ENCODE measurements at places on chromosomes 6 and 20.
A peak's percentile ranks its signal among the peaks of the same experiment; 100 is the strongest.

DNA sequence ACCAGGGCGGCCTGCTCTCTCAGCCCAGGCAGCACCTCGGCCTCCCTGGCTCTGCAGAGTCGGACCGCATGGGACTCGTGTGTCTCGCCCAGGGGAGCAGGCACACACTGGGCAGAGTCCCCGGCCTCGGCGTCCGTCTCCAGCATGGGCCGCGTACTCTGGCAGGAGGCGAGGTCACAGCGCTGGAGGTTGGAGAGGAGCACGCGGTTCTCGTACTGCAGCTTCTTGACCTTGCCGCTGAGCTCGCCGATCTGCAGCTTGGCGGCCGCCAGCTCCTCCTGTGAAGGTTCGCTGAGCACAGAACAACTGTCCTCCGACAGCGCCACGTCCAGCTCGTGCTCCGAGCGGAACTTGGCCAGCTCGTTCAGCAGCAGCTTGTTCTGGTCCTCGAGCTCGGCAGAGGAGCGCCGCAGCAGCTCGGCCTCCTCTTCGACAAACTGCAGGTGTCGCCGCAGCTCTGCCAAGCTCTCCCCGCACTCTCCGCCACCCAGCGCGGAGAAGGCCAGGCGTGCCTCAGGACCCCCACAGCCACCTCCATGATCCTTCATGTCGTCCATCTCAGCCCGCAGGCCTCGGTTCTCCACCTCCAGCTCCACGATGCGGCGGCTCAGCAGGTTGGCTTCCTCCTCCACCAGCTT lies 42.0 kb upstream of the DSN1 start:
- no peaks in the 10 kb centered on the region for H3K36me3 ChIP-seq
- DNase-seq = no peak
- no peaks in the 10 kb centered on the region for H3K4me1 ChIP-seq

GRCh38 chr20:44792796-44793195 lies 17.6 kb downstream of the RIMS4 start:
- H3K4me1 ChIP-seq = no peaks in the 10 kb centered on the region
- peaks cover 3% of the 10 kb centered on the region for H3K27me3 ChIP-seq
- no peak for DNase-seq
- no peak overlapping the region for H3K4me3 ChIP-seq

DNA sequence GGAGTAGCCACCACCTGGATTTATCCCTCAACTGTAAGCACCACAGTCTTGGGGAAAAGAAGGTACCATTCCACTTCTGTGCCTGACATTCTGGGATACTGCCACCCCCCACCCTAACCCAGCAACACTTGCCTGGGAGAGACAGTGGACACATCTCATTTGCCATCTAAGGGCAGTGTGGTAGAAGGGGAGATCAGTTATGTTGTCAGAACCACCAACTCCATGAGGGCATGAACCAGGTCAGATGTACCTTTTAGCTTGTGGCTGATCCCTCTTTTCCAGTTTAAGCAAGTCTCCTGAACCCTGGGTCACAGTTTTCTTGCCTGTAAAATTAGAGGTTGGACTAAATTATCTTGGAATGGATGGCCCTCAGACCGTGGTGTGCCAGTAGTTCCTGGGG lies 165.5 kb downstream of the SCP2D1 start:
- H3K27ac ChIP-seq = no peak overlapping the region
- no peaks in the 10 kb centered on the region for H3K4me1 ChIP-seq
- DNase-seq = no peak
- no peak overlapping the region for H3K4me3 ChIP-seq
- H3K27me3 ChIP-seq = peaks cover 2% of the 10 kb centered on the region

DNA sequence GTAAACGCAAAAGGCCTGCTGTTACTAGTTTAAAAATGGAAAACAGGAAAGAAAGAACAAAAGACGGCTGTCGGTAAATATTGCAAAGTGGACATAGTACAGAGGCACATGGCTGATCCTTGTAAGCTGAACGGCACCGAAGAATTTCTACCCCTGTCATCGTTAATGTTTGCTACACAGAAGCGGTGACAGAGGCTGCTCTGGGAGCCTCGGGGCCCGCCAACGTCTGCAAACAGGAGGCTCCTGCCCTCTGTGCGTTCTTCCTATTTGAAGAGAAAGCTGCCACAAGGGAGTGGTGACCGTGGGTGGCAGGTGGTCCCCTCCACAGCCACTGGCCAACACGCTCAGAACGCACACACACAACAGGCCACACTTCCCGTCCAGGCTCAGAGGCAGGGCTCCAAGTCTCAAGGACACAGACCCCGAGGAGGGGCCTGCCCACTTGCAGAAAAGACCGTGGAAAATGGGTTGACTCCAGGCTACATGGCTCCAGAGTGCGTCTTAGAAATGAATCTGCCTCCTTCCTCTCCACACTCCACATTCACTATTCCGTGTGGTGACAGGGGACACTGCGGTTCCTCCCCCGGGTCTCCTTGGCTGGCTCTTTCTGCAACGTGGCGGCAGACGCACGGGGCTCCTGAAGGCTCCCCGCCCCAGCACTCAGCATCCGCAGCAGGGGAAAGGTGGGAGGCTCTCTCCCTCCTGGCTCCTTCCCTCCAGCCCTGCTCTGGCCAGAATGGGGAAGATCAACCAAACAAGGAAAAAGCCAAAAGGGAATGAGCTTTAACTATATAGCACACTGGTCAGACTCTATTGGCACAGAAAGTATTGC lies 64.5 kb downstream of the GMPR start:
- H3K4me3 ChIP-seq = no peak overlapping the region
- H3K27ac ChIP-seq = no peak overlapping the region
- H3K36me3 ChIP-seq = peaks cover 4% of the 10 kb centered on the region

DNA sequence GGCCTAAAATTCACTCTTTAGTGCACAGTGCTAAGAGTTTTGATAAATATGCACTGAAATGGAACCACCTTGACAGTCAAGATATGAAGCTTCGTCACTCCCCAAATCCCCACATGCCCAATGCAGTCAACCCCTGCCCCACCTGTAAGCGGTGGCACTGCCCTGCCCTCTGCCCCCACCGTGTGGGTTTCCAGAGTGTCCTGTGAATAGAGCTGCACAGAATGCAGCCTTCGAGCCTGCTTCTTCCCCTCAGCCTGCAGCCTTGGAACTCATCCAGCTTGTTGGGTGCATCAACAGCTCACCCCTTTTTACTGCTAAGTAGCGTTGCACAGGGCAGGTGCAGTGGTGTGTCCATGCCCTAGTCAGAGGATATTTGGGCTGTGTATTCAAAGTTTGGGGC lies 216.3 kb downstream of the SYNDIG1 start:
- no peak overlapping the region for H3K4me3 ChIP-seq
- no peak for DNase-seq
- H3K4me1 ChIP-seq = no peaks in the 10 kb centered on the region
- H3K27ac ChIP-seq = no peak overlapping the region

DNA sequence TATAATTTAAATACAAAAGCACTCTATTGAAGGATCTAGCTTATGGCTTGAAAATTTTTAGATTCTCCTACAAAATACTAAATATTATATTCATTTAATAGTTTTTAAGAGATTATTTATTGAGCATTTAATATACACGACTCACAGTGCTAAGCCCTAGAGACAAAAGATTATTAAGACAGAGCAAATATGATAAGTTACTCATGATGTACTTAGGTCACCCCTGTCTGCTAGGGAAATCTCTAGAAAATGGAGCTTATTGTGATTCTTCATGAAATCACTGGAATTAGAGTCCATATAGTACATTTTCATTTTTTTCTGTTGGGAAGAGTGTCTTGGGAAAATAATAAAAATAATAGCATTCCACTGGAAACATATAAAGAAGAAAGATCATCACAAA lies 37.8 kb downstream of the BEND6 start:
- no peak for DNase-seq
- peaks cover 11% of the 10 kb centered on the region for H3K27me3 ChIP-seq
- H3K36me3 ChIP-seq = no peaks in the 10 kb centered on the region
- no peak overlapping the region for H3K27ac ChIP-seq
- no peak overlapping the region for H3K4me3 ChIP-seq

GRCh38 chr6:81797591-81797990 lies 45.1 kb upstream of the TENT5A start:
- DNase-seq = no peak
- no peak overlapping the region for H3K27ac ChIP-seq
- no peak overlapping the region for H3K4me3 ChIP-seq
- H3K27me3 ChIP-seq = no peaks in the 10 kb centered on the region
- H3K36me3 ChIP-seq = no peaks in the 10 kb centered on the region
- H3K4me1 ChIP-seq = no peaks in the 10 kb centered on the region

DNA sequence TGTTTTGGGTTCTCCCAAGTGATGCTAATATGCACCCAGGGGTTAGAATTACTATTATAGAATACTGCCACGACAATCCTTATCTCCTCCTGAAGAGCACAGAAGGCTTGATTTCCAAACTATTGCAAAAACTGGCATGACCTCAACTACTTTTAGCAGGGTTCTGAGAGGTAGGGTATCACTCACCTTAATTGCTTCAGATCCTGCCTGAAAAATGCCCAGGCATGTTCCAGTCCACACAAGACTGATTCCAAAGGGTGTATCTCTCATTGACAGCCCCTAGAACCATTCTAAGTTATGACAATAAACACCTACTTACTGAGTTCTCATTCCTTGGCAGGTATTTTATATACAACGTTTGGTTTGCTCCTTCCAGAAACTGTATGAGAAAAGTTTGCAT lies 5.0 kb upstream of the DSE start:
- no peak overlapping the region for H3K27ac ChIP-seq
- no peak for DNase-seq
- no peak overlapping the region for H3K4me3 ChIP-seq
- H3K36me3 ChIP-seq = no peaks in the 10 kb centered on the region
- H3K27me3 ChIP-seq = peaks cover 12% of the 10 kb centered on the region

GRCh38 chr6:166530211-166531095 lies 56.0 kb downstream of the RAMACL start:
- H3K27me3 ChIP-seq = no peaks in the 10 kb centered on the region
- H3K4me1 ChIP-seq = no peaks in the 10 kb centered on the region
- no peak overlapping the region for H3K27ac ChIP-seq
- no peak for DNase-seq

- no peaks in the 10 kb centered on the region for H3K36me3 ChIP-seq
- H3K27ac ChIP-seq = no peak overlapping the region
- peaks cover 28% of the 10 kb centered on the region for H3K4me1 ChIP-seq
- peaks cover 1% of the 10 kb centered on the region for H3K27me3 ChIP-seq
Measured at GRCh38 chr6:53189554-53189953, 40.9 kb upstream of the GCM1 start.

- peaks cover 63% of the 10 kb centered on the region for H3K4me1 ChIP-seq
- H3K27ac ChIP-seq = peak overlapping the region; percentile 97
- peak; percentile 44 for DNase-seq
- H3K4me3 ChIP-seq = peak overlapping the region; percentile 98
- peaks cover 84% of the 10 kb centered on the region for H3K36me3 ChIP-seq
Measured at GRCh38 chr6:32852844-32853540, 512 bp downstream of the TAP1 start.

- peak overlapping the region; percentile 28 for H3K27ac ChIP-seq
- H3K4me1 ChIP-seq = peaks cover 7% of the 10 kb centered on the region
- H3K27me3 ChIP-seq = peaks cover 2% of the 10 kb centered on the region
- no peak for DNase-seq
- H3K36me3 ChIP-seq = no peaks in the 10 kb centered on the region
- no peak overlapping the region for H3K4me3 ChIP-seq
Measured at GRCh38 chr6:134416418-134417154, 98.7 kb upstream of the SGK1 start.

GRCh38 chr6:42451333-42452170 lies at the start of gene TRERF1:
Gene TRERF1 (minus strand): TSS chr6:42451926. CDS start chr6:42269590, 182,336 bp downstream.
- H3K27me3 ChIP-seq = peaks cover 14% of the 10 kb centered on the region
- H3K36me3 ChIP-seq = peaks cover 28% of the 10 kb centered on the region
- H3K4me1 ChIP-seq = peaks cover 46% of the 10 kb centered on the region

- DNase-seq = no peak
- no peak overlapping the region for H3K27ac ChIP-seq
- H3K27me3 ChIP-seq = peaks cover 6% of the 10 kb centered on the region
- H3K36me3 ChIP-seq = no peaks in the 10 kb centered on the region
- H3K4me3 ChIP-seq = no peak overlapping the region
Measured at GRCh38 chr20:20206788-20207187, 154.5 kb downstream of the CFAP61 start.

DNA sequence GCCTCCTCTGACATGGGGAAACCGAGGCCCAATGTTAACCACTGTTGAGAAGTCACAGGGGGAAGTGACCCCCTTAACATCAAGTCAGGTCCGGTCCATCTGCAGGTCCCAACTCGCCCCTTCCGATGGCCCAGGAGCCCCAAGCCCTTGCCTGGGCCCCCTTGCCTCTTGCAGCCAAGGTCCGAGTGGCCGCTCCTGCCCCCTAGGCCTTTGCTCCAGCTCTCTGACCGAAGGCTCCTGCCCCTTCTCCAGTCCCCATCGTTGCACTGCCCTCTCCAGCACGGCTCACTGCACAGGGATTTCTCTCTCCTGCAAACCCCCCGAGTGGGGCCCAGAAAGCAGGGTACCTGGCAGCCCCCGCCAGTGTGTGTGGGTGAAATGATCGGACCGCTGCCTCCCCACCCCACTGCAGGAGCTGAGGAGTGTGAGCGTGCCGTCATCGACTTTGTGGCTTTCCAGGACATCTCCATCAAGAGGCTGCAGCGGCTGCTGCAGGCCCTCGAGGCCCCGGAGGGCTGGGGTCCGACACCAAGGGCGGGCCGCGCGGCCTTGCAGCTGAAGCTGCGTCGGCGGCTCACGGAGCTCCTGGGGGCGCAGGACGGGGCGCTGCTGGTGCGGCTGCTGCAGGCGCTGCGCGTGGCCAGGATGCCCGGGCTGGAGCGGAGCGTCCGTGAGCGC lies 1.6 kb downstream of the TNFRSF6B start:
- no peak for DNase-seq
- H3K4me1 ChIP-seq = peaks cover 9% of the 10 kb centered on the region
- H3K4me3 ChIP-seq = no peak overlapping the region
- H3K27ac ChIP-seq = no peak overlapping the region
- H3K36me3 ChIP-seq = peaks cover 4% of the 10 kb centered on the region
- H3K27me3 ChIP-seq = no peaks in the 10 kb centered on the region

- H3K36me3 ChIP-seq = no peaks in the 10 kb centered on the region
- no peak overlapping the region for H3K4me3 ChIP-seq
- H3K4me1 ChIP-seq = peaks cover 5% of the 10 kb centered on the region
- no peak overlapping the region for H3K27ac ChIP-seq
- peak; percentile 15 for DNase-seq
Measured at GRCh38 chr6:14799928-14800327, 445.9 kb upstream of the JARID2 start.

- no peak overlapping the region for H3K27ac ChIP-seq
- no peak for DNase-seq
- peaks cover 12% of the 10 kb centered on the region for H3K27me3 ChIP-seq
- H3K4me3 ChIP-seq = no peak overlapping the region
Measured at GRCh38 chr20:41360831-41361756, 5.5 kb downstream of the EMILIN3 start.

- peaks cover 8% of the 10 kb centered on the region for H3K4me1 ChIP-seq
- H3K27ac ChIP-seq = no peak overlapping the region
- no peaks in the 10 kb centered on the region for H3K27me3 ChIP-seq
- no peak overlapping the region for H3K4me3 ChIP-seq
- DNase-seq = no peak
Measured at GRCh38 chr6:166932616-166933015, 23.7 kb downstream of the RNASET2 start.

- H3K27ac ChIP-seq = no peak overlapping the region
- H3K4me1 ChIP-seq = peaks cover under 1% of the 10 kb centered on the region
- H3K4me3 ChIP-seq = no peak overlapping the region
- no peak for DNase-seq
Measured at GRCh38 chr20:57611586-57612311, 8.5 kb downstream of the ZBP1 start.

Data from activated CD4-positive, alpha-beta T cell treated with anti-CD3 and anti-CD28 coated beads, Interleukin-2, amount 10 ng/mL, durations not matched to agents 7 days and 5 days (primary cell).